ENCODE measurements at places on chromosomes 5 and 9. TPM values are rescaled to one million over a fixed set of nuclear protein-coding genes. Genes with fewer than 3 reads are reported as not detected.

Gene SOHLH1
- total RNA-seq, result not detected

Gene KLF4
- total RNA-seq, result 3.5 TPM

Gene EFNA5
- total RNA-seq, result 6.5 TPM

Gene EIF4E1B
- not detected for total RNA-seq

Gene SPINK4
- not detected for total RNA-seq

Gene PRSS3
- 3.9 TPM for total RNA-seq

Gene LCNL1
- 3.5 TPM for total RNA-seq

Gene KCNT1
- not detected for total RNA-seq
